ENCODE measurements at places on chromosomes 16 and 17.

DNA sequence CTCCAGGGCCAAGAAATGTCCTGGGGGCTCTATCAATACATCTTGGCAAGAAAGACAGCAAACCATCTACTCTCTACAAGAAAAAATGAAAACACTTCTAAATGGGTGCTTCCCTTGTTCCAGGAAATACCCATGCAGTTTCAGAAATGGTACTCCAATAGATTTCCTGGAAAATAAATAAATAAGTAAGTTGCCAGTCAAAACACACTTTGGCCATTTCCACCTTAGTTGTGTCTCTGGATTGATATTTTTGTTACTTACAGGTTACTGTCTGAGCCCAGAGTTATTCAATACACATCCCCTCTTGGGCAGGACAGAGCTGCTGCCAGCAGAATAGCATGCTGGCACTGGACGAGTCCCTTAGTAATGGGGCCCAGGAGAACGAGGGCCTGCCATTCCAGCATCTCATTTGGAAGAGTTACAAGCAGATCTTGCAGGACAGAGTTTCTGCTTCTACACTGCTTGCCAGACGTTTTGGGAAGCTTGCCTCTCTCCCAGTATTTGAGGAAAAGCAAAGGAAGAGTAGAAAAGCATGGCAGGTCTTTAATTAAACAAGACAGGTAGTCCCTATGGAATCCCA, 100.5 kb downstream of the SMG6 start:
- no peak for DNase-seq

GRCh38 chr17:67525239-67526135, 148.4 kb downstream of the PITPNC1 start:
- DNase-seq = no peak

DNA sequence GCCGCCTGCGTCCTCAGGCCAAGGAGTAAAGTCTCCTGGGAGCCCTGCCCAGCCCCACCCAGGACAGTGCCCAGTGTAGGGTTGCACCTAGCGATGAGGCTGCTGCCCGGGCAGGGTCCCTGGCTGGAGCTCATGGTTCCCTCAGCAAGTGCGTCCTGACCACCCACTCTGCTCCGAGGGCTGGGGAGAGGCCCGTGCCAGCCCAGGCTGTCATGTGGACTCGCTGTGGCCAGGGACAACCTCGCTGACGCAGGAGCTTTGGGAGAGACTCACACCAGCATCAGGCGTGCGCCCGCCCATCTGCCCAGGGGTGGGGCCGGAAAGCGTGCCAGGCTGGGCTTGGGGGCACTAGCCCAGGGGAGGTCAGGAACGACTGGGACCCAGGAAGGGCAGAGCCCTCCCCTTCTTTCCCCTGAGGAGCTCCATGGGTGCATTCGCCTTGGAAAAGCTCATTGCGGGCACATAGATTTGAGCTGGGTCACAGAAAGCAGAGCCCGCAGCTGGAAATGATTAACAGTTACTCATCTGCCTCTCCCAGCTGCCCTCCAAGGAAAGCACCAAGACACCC, 19.7 kb downstream of the DPEP1 start:
- DNase-seq = no peak

DNA sequence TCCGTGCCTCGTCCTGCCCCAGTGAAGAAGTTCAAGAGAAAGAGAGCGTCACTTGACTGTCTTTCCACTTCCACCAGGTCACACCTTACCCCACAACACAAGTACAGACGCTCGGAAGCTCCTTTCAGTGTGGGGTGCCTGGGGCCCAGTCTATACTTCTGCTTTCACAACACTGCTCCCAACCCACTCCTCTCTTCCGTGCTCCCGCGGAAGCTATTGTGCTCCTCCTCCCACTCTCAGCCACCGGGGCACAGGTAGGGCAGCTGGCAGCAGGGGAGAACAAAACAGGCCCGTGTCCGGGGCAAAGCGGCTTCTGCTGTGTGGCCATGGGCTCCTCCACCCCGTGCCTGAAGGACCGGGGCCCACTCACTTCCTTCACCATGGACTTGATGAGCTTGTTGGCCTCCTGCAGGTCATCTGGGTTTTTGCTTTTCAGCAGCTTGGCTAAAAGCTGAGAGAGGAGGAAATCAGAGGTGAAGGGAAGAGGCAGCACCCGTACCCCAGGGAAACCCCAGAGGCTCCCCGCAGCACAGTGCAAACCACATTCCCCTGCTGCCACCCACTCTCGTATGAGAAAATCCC, 18.9 kb downstream of the GGA3 start:
- DNase-seq = no peak

- DNase-seq = no peak
These were observed 39.2 kb downstream of the GPATCH8 start for GRCh38 chr17:44464037-44464436.

All from mucosa of gallbladder (tissue), 1 donor.